Cerebellum (tissue), 4 donors: ENCODE measurements at places on chromosomes 1 and 21.
A peak's percentile ranks its signal among the peaks of the same experiment; 100 is the strongest.

DNA sequence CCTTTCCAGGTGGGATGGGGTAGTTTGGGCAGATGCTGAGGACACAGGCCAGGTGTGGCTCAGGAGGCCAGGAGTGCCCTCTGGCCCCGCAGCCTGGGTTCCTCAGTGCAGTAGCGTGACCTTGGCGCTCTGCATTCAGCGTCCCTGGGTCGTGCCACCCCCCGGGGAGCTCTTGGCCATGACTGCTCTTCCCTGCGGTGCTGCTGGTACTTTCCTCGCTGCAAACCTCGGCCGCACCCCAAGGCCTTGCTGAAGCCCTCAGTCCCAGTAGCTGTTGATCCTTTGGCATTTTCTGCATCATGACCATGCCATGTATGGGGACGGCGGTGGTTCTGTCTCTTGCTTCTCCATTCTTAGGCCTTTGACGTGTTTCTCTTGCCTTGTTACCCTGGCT, 13.8 kb downstream of the SLX9 start:
- no peak for DNase-seq

DNA sequence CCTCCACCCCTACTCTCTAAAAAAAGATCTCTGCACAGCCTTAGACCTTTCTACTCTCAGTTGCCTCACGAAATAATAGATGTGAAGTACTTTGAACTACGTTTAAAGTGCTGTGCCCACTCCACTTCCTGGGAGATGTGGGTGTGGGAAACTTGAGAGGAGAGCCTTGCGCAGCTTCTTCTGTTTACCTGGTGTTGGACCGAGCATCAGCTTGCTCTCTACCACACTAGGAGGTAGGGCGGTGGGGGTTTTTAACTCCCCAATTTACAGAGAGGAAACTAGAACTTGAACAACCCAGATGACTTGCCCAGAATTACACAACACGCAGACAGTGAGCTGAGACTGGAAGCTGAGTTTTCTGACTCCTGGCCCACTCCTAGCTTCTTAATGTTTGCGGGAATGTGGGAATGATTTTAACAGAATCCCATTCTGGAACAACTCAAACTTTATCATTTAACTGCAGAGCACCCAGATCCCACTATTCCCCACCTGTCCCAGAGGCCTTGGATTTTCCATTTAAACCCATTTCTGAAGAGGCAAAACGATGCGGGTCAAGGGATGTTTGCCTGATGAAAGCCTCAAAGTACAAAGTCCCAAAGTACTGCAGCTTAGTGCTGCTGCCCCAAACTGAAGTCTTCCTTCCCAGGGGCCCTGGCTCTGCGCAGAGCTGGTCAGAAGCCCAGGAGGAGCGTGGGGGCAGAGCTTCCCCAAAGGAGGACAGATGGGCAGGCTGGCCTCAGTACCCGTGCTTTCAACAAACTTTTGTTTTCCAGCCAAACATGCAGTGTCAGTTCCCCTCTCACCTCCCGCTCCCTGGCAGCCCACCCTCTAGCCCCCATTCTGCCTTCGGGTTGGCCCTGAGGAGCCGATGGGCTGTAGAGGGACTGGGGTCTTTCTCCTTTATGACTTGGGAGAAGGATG, 19.0 kb downstream of the BTG2 start:
- peak; percentile 76 for DNase-seq

GRCh38 chr1:197619008-197619640, 156.2 kb downstream of the DENND1B start:
- DNase-seq, result no peak

DNA sequence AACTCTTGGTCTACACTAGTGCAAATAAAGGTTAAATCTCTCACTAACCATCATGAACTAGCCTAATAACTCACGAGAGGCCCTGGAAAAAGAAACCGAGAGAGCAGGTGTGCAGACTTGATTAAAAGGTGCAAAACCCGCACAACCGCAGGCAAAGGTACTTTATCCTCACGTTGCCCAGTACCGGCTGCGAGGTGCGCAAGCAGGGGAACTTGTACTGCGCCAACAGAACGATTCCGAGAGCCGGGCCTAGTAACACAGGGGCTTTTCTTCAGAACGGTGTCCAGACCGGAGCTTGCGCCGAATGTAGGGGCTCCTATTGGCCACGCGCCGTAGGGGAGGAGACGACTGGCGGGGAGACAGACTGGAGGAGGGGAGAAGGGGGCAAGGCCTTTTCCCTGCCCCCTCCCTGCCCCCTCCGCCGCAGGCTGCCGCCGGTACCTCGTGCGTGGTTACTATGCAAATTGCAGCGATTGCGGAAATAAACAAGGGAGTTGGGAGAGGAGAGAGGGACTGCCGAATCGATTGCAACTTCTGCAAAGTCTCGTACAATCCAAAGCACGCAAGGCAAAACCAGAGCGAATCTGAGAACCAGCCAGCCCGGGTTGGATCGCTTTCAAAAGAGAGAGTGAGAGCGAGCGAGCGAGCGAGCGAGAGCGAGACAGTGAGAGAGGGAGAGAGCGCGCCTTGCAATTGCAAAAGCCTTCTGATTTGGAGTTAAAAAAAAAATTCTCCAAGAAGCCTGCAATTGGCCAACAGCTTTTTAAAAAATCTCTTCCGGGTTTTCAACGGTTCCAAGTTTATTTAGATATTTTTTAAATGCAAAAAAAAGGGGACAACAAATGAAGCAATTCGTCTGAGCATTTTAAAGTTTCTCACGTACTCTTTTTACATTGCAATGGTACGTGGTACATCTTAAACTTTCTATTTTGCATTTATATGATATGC, 5.4 kb upstream of the NFIA start:
- peak; percentile 72 for DNase-seq

- no peak for DNase-seq
Measured at GRCh38 chr1:17591814-17592430, 52.4 kb downstream of the ARHGEF10L start.

GRCh38 chr1:222163895-222164294, 384.0 kb downstream of the HHIPL2 start:
- no peak for DNase-seq

GRCh38 chr21:31418377-31419001, 74.4 kb upstream of the TIAM1 start:
- no peak for DNase-seq

- no peak for DNase-seq
Measured at GRCh38 chr1:227759341-227760300, 24.4 kb downstream of the SNAP47 start.

DNA sequence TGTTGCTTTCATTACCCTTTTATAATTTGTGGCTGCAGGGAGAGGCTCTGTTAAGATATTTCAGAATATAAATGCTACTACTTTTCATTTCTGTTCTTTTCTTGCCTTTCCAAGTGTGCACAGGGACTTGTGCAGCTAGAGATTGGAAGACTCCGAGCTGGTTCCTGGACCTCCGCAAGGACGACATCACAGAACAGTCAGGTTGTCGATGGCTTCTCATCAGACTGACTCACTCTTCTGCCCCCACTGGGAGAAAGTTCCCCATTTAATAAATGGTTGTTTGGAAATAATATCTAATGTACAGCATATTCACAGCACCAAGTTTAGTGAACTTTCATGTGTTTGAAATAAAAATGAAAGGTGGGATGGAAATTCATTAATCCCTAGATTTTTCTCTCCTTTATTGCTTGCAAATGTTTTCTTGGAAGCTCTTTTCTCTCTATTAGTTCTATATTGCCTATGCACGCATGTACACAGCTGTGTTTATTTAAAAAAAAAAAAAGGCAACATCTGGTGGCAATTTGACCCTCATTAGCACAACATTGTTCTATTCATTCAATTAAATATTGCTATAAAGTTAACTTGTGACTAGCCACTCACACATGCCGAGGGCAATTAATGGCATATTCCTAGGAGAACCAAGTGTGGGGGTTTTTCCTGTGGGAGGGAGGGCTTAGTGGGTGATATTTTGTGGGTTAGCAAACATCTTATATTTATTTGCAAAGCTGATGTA, 77.5 kb upstream of the L1TD1 start:
- no peak for DNase-seq

GRCh38 chr21:14084068-14084501, 126.7 kb downstream of the LIPI start:
- no peak for DNase-seq

DNA sequence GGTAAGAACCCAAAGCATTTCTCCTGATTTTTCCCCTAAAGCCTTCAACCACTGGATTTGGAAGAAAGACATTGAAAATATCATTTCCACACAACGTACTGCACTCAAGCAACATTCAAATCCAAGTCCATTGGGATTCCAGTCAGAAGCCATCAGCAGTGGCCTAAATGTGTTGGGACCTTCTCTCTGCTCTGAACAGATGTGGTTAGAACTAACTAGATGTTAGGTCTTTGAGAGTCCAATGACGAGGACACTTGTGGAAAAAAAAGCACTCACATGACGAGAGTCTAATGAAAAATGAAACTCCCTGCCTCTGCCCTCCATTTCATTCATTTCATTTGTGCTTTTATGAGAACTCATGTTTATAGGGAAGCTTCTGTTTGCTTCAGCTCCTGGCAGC, 382.3 kb downstream of the SIPA1L2 start:
- no peak for DNase-seq

DNA sequence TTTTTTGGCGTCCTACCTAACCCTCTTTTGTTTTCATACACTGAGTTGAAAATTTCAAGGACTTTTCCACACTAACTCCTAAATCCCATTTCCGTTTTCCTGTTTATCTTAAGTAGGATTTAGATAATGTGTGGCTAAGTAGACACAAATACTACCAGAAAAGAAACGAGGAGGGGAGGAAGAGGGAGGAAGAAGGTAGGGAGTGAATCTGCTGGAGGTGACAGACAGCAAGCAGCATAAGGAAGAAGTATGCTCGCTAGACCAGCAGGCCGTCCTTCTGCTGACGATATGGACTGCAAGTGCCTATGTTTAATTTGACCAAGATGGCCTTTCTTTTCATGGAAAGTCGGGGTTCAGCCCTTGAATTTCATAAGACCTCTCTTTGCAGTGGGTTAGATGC, 256.9 kb upstream of the RAB4A start:
- DNase-seq, result no peak

DNA sequence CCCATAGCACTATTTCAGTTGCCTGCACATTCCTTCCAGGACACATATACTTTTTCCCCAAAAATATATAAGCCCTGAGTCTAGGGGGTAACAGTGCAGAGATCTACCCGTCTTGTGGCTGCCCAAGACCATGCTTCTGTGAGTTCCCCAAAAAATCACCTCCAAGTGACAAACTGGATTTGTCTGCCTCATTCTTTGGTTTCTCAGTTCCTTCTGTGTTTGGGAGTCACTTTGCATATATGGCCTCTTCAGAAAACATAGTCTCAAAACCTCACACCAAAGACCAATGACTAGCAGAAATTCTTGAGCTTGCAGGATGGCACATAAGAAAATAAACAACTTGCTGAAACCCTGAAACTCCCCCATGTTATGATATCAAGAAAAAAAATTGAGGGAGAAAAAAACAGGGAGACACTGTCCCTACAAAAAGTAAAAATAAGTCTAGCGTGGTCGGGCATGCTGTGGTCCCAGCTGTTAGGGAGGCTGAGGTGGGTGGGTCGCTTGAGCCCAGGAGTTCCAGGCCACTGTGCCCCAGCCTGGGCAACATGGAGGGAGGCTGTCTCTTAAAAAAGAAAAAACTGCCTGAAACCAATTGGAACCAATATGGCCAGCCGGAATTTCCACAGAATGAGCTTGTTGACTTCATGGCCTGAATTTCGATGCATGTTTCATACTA, 8.0 kb downstream of the JMJD4 start:
- no peak for DNase-seq

DNA sequence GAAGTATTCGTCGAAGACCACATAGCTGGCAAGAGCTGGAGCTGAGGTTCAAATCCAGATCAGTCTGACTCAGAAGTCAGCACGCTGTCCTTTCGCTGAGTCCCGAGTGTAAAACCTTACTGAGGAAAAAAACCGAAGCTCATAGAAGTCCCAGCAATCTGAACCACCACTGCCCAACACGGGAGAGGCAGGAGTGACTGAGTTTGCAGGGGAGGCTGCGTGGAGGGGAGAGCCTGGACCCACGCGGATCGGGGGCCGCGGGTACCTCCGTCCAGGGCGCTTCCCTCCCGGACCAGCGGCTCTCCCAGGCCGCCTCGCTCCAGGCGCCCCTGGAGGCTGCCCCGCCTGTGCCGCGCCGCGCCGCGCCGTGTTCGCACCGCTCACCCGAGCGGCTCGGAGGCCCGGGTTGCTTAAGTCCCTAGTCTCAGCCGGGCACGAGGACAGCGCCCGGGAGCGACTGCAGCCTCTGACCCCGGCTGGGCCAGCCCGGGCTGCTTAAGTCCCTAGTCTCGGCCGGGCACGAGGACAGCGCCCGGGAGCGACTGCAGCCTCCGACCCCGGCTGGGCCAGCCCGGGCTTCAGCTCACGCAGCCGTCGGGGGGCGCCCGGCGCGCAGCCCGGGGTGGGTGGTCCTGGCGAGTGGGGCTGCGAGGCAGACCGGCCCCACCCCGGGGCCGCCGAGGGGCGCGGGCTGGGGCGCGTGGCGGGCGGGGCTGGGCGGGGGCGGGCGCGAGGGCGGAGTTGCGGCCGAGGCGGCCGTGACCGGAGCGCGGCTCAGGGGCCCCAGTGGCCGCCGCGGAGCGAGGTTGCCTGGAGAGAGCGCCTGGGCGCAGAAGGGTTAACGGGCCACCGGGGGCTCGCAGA, at the start of gene ADAMTSL4:
Gene ADAMTSL4 (plus strand): TSS at position 777 of the 864 bp plus-strand sequence. CDS start 2,881 bp downstream, outside the sequence.
- DNase-seq, result peak; percentile 36

- no peak for DNase-seq
Measured at GRCh38 chr1:107194380-107194779, 53.5 kb downstream of the NTNG1 start.

DNA sequence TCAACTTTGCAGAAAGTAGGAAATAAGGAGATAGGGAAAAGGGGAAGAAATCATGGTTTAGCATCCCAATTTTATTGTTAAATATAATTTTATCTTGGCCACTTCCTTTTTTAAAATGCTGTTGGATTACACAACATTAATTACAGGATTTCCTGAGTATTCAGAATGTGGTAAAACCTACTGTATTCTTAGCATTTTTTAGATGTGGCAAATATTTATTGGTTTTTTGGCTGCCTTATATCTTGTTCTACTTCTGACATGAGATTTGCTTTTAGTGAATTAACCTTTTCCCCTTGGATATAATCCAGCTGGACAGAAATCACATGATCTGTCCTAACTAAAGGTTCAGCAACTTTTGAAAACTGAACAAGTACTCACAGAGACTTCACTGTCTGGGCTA, 104.9 kb downstream of the PTGS2 start:
- no peak for DNase-seq

DNA sequence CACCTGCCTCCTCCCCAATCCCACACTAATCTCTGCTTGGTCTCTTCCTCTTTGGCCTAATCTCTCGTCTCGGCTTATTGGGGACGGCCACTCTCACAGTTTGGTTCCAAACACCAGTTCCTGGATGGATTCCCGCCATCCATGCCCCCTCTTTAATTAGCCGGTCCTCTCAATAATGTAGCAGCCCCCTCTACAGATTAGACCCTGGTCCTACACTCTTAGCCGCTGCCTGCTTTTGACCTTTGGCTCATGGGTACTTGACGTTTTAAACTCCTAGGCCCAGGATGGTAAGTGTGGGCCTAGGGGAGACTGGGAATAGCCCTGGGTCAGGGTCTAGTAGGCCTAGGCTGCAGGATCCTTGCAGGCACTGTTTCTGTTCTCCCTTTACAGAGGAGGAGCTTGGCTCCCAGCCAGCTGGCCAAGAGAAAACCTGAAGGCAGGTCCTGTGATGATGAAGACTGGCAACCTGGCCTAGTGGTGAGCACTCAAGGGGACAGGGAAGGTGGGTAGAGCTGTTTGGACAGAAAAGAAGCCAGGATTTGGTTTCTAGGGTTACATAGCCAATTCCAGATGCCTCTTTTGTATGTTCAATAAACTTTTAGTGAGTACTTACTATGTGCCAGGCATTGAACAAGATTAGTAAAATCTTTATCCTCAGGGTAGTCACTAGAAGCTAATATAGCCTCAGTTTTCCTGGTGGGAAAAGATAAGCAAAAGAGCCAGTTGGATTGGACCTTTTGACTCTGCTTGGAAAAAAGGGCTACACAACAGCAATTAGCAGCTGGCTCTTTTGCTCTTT, 758 bp downstream of the RAD54L start:
- DNase-seq, result no peak

- no peak for DNase-seq
Measured at GRCh38 chr1:236979149-236979900, 24.9 kb downstream of the MT1HL1 start.
